Common myeloid progenitor, CD34-positive (primary cell): ENCODE measurements at places on chromosomes 2 and 18.
A peak's percentile ranks its signal among the peaks of the same experiment; 100 is the strongest.

- no peak for DNase-seq
Observed at GRCh38 chr2:71220743-71221142, 6.2 kb downstream of the PAIP2B start.

DNA sequence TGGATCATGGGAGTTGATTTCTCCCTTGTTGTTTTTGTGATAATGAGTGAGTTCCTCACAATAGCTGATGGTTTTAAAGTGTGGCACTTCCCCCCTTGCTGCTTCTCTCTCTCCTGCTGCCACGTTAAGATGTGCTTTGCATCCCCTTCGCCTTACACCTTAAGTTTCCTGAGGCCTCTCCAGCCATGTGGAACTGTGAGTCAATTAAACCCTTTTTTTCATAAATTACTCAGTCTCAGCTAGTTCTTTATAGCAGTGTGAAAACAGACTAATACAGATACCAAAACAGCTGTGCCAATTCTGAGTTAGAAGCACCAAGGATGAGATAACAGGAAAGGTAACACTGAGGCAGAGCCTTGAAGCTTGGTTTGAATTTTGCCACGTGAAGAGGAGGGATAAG is 44.7 kb downstream of the ITSN2 start:
- peak; percentile 32 for DNase-seq

- DNase-seq: peak; percentile 35
Observed at GRCh38 chr18:25832001-25832604, 258.3 kb downstream of the SS18 start.

GRCh38 chr2:128076461-128077106 is 14.4 kb upstream of the UGGT1 start:
- no peak for DNase-seq

- no peak for DNase-seq
Observed at GRCh38 chr18:39053571-39053970, 1488.0 kb upstream of the CELF4 start.

GRCh38 chr2:73141896-73142295 is 29.1 kb upstream of the RAB11FIP5 start:
- no peak for DNase-seq

DNA sequence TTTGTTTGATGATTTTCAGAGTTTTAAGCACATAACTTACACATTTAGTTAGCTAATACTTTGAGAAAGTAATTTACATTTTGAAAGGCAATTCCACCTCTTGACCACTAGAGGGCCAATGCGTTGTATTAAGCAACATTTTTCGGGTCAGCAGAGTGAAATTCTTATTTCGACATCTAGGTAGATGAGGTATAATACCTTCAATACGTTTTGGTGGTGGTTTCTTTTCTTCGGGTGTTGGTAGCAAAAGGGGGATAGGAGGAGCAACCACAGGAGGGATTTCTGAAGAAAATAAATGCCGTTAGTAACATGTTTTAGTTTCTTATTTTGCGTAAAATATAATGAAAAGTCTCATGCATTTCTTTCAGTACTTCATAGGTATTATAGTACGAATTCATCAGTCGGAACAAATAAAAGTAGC is 106.3 kb downstream of the TTN start:
- peak; percentile 46 for DNase-seq

DNA sequence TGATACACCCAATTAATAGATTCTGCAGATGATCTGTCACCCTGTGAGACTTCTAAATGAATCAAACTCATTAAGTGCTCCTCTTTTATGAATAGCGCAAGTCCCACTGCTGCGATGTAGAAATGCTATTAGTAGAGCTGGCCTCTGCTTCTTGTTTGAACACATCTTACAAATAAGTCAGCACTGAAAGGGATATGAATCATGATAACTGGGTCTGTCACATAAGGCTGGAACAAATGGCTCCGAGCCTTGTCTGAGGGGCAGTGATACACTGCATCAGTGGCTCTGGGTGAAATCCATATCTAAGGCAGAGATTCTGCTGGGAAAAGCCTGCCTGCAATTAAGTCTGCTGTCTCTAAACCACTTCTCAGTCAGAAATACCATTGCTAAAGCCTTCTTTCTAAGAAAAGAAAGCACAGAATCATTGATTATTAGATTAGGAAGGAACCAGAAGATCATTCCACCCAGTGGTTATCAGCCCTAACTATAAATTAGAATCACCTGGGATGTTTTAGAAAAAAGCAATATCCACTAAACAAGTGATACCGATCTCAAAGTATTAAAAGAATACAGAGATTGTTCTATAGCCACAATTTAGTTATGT is 75.2 kb downstream of the SLC5A7 start:
- no peak for DNase-seq

DNA sequence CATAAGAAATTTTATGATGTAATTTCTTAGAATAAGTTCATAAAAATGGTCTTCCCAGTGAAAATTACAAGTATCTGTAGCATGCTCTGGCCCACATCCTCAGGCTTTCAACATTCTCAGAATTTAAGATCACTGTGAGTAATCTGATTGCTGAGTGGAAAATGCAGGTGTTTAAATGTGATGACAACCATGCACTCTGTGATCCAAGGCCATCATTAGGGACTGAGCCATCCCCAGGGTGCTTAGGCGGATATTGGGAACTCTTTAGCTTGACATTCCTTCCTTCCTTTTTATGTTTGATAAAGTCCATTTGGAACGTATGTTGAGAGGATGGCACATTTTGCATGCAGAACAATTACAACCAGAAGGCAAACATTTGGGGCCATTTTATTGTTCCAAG is 95.5 kb downstream of the ARL4C start:
- DNase-seq: no peak

DNA sequence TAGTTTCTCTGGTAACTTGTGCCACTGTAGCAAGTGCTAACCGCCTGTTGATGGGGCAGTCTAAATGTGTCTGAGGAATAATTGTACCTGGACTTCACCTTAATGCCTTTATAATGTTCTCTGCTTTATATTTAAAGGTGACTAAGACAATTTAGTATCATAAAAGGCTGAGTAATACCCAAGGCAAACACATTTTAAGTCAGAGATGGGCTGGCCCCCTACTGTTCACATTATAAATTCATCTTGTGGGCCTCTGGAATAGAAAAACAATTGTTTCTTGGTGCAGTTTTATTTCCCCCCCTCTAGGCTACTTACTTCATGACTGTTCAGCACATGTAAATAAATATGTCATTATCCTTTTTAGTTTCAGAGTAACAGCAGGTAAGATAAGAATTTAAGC is 559.3 kb upstream of the PIK3C3 start:
- DNase-seq: no peak

DNA sequence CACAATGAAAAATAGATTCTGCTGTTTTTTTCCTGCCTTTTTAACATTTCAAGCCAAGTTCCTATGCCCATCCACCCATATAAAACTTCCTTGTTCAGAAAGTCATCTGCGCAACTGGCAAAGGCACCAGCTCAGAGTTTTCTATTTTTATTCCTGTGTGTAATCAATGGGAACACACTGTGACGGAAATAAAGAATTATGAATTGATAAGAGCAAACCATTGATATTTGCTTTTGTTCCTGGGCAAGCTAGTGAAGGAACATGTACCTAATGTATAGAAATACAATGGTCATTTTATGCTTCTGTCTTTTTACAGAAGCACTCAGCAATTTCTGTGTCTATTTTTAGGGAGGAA is 30.8 kb upstream of the AAK1 start:
- no peak for DNase-seq

DNA sequence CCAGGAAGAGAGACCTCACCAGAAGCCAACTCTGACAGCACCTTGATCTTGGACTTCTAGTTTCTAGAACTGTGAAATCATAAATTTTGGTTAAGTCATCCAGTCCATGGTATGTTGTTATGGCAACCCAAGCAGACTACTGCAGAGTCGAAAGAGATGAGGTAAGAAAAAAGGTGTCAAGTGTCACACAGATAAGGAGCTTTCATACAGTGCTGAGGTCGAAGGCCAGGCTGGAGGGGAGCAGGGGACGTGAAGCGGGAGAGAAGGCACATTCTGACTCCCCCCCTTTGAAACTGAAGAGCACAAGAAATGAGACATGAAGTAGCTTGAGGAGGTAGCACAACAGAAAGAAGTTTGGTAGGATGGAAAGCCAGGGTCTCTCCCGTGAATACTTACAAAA is 110.4 kb downstream of the ALK start:
- DNase-seq: no peak

DNA sequence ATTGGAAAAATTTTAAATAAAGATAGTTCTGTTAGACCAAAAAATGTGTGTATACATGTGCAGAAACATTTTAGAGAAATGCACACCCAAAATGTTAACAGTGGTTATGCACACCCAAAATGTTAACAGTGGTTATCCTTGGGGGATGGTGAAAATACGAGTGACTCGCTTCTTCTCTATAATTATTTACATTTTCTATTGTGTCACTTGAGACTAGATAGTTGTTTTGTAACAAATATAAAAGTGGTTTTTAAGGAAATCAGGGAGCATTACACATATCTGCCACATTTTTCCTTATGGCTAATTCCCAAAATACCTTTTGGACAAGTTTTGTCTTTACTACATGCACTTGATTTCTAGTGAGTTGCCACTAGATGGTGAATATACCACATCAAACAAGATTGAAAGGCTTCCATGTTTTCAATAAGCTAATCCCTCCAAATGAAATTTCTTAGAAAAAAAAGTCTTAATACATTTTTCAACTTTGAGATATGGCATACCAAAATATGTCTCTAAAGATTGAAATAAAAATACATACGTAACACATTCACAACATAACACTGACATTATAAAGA is 9.0 kb upstream of the HIBCH start:
- no peak for DNase-seq

- DNase-seq: no peak
Observed at GRCh38 chr2:109258905-109259540, 130.0 kb downstream of the SH3RF3 start.

DNA sequence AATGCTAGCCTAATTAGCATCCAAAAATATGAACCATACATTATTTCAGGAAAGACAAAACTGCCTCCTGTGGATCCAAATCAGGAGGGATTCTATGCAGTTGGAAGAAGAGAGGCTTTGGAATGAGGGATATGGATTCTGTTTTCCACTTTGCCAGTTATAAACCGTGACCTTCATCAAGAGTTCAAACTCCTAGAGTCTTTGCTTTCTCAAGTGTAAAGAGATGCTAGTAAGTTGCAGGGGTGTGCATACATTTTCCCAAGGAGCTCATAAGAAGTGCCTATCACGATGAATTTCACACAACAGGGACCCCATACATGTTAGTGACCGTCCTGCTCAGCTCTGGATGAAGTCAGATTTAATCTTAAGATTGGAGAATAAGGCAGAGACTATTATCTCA is 542.5 kb downstream of the SOX11 start:
- no peak for DNase-seq

GRCh38 chr2:57314682-57315081 is 731.9 kb upstream of the VRK2 start:
- no peak for DNase-seq

DNA sequence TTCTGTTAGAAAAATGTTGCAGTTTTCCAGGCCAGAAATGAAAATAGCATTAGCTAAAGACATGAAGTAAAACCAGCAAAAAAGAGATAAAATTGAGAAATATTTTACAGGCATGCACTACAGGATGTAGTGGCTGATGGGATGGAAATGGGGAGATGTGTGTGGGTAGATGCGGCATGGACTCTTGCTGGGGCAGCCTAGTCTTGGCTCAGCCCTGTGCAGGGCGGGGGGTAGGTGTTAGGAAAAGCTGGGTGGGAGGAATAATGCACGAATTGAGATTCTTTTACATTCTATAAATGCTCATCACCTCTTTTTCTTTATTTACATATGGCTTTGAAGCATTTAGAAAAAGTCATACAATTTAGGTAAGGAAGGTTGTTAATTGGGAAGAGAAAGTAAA is 334.2 kb downstream of the NUP35 start:
- no peak for DNase-seq

GRCh38 chr2:190413421-190413820 is 5.3 kb downstream of the MFSD6 start:
- no peak for DNase-seq

- no peak for DNase-seq
Observed at GRCh38 chr2:29207352-29208148, 92.3 kb downstream of the CLIP4 start.

DNA sequence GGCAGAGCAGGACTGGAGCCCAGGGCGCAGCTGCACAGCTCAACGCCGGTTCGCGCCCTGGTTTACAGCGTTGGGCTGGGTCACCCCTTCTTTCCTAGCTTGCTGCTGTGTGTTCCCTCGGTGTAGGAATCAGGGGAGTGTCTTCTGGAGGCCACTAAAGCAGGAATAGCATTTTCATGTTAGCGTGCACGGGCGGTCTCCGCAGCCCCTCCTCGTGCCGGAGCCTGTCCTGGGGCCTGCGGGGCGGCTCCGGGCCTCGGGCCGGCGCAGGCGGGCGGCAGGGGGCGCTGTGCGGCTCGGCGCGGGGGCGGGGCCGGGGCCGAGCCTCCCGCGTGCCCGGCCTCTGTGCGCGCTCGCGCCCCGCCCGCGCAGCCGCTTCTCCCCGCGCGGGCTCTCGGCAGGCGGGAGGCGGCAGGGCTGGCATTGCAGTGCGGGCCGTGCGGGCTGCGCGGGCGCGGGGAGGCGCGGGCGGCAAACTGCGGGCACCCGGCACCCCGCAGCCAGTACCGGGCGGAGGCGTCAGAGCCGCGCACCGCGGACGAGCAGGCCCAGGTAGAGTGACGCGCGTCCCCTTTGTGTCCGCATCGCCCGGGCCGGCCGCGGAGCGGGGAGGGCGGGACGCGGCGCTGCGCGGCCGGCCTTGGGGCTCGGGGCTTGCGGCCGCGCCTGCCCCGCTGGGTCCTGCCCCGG is at the start of gene RNF144A:
Gene RNF144A, plus strand, starts transcription at position 342 of the 690 bp plus-strand sequence. CDS start 79,515 bp downstream, outside the sequence.
- DNase-seq: peak; percentile 53

GRCh38 chr2:174350018-174350417 is 15.3 kb downstream of the SP9 start:
- no peak for DNase-seq

DNA sequence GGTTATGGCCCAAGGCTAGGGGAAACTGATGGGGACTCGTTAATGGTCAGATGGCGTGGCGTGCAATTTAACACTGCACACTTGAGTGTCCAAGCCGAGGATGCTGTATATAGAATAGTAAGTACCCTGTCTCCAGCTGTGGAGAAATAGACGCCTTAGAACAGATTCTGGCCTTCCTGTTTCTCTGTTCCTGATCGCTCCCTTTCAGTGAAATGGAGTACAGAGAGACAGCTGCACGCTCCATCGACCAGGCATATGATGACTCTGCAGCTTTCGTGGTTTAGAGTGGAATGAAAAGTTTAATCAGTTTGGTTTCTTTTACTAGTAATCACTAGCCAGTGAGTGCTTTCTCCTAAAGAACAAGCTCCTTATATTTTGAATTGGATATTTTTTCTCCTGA is 213.4 kb downstream of the NEDD4L start:
- DNase-seq: peak; percentile 53
